ENCODE measurements at places on chromosomes 1 and 21.

GRCh38 chr1:55579332-55580001, 364.3 kb upstream of the USP24 start:
- no peak for DNase-seq

- DNase-seq: no peak
Observed at GRCh38 chr21:32035617-32036016, 162.8 kb downstream of the HUNK start.

DNA sequence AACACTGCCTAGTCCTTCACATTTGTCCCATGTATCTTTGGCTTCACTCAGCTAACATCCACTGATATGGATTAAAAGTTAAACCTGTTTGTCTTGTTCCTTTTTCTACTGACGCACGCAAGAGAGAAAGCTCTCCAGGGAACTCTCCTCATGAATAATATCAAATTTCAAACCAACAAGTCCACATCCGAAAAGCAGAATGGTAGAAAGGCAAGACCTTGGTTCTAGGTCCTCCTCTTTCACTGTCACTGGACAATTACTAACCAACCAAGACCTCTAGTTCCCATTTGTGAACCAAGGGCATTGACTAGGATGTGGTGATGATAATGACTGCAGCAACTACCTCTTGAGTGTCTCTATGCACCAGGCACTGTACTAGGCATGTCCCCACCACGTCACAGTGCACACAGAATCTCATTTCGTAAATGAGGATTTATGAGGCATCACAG, 8.4 kb downstream of the PLPP3 start:
- DNase-seq: no peak

- DNase-seq: no peak
Observed at GRCh38 chr1:200115532-200115931, 88.0 kb downstream of the NR5A2 start.

GRCh38 chr1:93221913-93222312, 41.4 kb downstream of the CCDC18 start:
- no peak for DNase-seq

DNA sequence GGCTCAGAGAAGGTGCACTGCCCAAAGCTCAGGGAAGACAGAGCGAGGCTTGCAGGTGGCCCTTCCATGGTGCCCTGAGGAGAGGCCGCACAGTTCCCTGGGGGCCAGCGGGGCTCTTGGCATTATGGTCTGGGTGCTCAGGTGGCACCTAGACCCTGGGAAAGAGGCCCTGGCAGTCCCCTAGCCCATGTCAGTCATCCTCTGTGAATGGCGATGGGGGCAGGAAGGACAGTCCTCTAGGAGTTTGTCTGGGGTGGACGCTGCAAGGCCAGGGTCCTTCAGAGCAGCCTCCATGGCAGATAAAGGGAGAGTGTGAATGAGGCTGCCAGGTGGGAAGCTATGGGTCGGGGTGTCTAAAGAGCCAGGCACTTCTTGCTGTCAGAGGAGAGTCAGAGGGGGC, 345.9 kb upstream of the VAMP3 start:
- no peak for DNase-seq

All from stimulated activated CD4-positive, alpha-beta T cell treated with anti-CD3 and anti-CD28 coated beads, Interleukin-15, amount 100 ng/mL, for 48 hours (primary cell).